Adipocyte (in vitro differentiated cells): ENCODE measurements at places on chromosomes 13 and 19.

DNA sequence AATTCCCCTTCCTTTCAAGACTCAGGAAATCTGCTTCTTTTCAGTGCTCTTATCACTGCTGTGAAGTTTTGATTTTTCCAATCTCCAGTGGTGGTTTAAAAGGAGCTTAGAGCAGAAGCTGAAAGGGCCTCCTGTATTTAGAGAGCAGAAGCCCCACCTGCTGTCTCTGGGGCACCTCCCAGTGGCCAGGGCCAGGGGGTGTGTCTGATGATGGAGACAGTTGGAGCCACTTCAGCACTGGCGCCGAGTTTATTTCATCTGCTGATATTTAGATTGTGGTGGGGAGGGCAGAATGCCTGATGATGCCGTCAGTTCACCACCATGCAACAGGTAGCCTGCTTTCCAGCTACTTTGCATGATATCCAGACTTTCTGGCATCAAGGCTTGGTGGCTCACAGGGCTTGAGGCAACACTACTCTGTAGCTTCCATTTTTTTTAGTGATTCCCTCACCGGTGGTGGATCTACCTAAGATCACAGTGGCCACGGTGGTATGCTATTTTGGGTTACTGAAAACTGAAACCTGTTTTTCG is 371.9 kb downstream of the KCNRG start:
- peak; percentile 36 for DNase-seq

GRCh38 chr13:56864451-56864850 is 276.3 kb upstream of the PRR20A start:
- no peak for DNase-seq

DNA sequence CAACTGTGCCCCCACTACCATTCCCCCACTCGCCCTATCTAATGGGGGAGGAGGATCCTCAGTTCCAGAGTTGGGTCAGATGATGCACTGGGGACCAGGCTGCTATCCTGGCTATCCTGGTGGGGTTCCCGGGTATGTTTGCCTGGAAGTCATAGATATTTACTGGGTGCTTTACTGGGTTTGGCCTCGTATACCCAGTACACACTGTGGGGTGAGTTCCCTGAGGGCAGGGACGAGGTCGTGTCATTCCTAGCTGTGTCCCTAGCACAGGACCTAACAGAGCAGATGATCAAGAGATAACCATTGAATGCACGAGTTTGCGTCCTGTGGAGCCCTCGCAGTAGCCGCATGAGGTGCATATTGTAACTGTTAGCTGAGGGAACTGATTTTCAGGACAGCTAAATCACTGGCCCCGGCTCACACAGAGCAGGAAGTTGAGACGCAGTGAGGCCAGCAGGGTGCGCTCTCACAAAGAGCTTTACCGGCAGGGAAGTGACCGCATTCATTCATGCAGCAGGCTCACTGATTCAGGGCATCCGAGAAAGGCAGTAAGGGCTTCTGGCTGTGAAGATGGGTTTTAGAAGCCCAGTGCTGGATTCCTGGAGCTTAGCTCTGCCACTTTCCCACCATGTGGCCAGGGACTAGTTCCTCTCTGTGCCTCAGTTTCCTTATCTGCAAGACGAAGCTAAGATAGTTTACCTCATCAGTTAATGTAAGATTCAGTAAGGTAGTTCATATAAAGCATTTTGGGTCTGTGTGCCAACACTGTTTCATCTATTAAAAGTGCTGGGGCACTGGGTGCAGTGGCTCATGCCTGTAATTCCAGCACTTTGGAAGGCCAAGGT is 6.0 kb downstream of the RUVBL2 start:
- peak; percentile 82 for DNase-seq

DNA sequence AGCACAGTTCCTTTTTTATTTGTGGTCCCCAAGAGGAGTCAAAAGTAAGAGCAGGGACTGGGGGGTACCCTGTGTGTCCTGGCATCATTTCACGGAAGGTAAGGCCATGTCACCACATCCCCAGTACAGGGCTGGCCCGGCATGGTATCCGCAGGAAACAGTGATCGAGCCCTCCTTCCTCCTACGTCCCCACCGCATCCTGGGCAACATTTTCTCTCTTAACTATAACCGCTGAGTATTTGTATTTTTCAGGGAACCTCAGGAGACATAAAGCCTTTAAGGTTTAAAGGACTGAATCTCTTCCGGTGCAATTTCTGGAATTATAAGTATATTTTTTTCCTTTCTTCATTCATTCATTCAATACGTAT is 13.6 kb upstream of the LATS2 start:
- no peak for DNase-seq

- peak; percentile 46 for DNase-seq
These were observed 116.1 kb downstream of the STARD13 start for GRCh38 chr13:33169273-33169980.

DNA sequence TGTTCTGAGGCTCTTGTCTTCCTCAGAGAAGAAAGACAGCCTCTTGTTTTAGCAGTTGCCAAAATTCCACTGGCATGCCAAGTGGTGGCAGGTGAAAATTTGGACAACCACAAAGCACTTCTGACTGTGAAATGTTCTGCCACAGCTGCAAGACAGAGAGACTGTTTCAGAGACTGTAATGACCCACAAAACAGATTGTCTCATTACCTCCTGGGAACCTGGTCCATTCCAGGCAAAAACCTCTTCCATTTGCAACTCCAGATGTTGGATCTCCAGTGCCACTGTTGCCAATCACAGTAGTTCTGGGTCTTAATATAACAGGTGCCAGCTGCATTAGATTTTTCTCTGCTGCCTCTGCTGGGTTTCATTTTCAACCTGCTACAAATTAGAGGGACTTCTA is 911.5 kb downstream of the UQCRFS1 start:
- no peak for DNase-seq

- no peak for DNase-seq
These were observed 4.4 kb upstream of the C19orf18 start for GRCh38 chr19:57978586-57979289.

- DNase-seq = no peak
These were observed 3.6 kb upstream of the ADAMTSL5 start for GRCh38 chr19:1516395-1516753.

DNA sequence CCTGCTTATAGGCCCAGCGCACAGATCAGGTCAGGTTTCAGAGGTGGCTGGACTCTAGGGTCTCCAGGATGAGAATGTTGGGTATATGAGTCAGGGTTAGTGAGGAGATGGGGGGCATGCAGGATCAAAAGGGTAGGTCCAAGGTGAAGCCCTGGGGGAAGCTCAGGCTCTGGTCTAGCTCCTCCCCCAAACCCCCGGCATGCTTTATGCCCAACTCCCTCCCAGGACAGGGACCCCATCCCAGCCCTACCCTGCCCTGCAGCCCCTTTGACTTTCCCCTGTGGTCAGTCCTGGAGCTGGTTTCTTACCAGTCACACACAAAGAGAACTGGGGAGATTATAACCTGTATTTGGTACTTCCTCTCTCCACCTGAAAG is 9.8 kb upstream of the CEACAM18 start:
- no peak for DNase-seq

DNA sequence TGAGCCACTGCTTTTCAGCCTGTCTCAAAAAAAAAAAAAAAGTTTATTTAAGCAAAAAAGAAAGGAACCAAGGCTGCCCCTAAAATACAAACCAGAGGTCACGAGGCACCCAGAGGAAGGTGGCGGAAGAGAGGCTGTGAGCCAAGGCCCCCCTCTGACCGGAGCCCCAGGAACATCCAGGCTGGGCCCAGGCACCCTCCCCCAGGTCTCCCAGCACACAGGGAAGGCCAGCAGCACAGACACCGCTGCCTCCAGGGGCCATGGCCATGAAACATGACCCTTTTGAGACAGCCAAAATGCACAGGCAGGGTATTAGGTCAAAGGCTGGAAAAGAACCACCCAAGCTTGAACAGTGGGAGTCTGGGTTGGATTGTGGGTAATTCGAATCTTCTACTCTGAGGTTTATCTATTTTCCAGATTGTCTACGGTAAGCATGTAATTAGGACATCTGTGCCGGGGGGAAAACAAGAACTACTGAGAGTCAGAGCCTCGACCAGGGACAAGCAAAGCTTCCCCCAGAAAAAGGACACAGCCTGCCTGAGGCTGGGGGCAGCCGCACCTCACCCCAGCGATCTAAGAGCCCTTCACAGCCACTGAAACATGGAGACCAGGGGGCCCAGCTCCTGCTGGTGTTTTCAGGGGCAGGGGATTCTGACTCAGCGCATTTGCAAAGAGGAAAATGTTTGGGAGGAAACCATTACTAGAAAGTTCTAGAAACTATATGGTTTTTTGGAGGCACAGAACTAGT is 8.4 kb downstream of the PEX11G start:
- no peak for DNase-seq

- no peak for DNase-seq
These were observed 1.5 kb downstream of the NEK5 start for GRCh38 chr13:52127378-52127777.

GRCh38 chr19:48630296-48631063 is 6.7 kb downstream of the DBP start:
- no peak for DNase-seq

DNA sequence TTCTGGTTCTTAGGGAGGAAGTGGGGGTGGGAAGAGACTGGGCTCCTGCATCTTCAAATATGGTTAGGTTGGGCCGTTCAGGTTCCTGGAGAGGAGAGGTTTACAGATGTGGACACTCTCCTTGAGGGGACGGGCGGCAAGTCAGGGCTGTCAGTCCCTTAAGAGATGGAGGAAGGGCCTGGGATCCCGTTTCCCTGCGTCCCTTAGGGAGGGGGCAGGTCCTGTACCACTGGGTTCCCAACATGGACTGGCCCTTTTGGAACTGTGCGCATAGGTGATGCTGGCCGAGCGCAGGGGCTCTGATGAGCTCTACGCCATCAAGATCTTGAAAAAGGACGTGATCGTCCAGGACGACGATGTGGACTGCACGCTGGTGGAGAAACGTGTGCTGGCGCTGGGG is 10.9 kb upstream of the CACNG7 start:
- no peak for DNase-seq

DNA sequence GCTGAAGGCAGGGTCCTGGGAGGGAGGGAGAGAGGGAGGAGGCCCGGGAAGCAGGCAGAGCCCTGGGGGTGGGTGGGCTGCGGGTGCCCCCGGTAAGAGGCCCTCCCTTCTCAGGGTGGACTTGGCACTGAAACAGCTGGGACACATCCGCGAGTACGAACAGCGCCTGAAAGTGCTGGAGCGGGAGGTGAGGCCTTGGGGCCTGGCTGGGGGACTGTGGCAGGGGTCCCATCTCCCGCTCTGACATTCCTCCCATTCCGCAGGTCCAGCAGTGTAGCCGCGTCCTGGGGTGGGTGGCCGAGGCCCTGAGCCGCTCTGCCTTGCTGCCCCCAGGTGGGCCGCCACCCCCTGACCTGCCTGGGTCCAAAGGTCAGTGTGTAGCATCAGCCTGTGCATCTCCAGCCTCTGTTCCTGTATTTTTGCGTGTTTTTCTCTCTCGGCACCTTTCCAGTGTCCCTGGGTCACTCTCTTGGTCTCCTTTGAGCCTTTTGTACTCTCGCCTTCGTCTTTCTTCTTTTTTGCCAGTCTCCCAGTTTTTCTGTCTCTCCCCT is 53.4 kb downstream of the TRPM4 start:
- no peak for DNase-seq

GRCh38 chr19:4042731-4043082 is 24.0 kb downstream of the ZBTB7A start:
- no peak for DNase-seq

GRCh38 chr13:48403151-48403631 is 9.7 kb downstream of the LPAR6 start:
- DNase-seq = peak; percentile 80

DNA sequence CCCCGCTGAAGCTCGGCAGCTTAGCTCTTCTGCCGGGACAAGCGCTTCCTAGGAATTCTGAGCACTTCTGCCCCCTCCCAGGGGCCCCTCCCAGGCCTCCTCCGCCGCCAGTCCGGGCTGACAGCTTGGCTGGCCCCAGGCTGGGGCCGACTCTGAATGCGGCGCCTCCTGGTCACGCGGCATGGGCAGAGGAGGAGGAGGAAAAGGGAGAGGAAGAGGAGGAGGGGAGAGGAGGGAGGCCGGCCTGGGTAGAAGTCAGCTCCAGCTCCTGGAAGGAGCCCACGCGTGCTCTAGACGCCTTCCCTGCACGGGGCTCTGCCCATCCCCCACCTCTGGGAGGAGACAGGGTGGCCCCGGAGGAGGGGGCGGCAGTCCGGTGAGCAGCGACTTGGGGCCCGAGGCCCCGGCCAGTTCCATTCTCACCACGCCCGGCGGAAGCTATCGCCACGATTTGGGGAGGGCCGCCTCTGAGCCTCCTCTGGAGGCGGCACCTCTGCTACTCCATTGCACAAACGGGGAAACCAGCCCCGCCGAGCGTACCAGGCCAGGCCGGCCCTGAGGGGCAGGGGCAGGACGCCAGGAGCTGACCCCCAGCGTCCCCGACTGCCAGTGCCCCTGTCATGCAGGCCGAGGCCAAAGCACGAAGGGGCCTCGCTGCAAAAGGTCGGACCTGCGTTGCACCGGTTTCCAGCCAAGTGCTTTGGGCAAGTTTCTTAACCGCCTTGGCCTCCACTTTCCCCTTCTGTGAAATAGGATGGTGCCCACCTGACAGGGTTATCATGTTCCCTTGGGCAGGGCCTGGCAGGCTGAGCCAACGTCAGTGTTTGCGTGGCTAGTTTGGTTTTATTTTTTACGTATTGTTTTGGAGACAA is 31.6 kb downstream of the CCNE1 start:
- peak; percentile 27 for DNase-seq

DNA sequence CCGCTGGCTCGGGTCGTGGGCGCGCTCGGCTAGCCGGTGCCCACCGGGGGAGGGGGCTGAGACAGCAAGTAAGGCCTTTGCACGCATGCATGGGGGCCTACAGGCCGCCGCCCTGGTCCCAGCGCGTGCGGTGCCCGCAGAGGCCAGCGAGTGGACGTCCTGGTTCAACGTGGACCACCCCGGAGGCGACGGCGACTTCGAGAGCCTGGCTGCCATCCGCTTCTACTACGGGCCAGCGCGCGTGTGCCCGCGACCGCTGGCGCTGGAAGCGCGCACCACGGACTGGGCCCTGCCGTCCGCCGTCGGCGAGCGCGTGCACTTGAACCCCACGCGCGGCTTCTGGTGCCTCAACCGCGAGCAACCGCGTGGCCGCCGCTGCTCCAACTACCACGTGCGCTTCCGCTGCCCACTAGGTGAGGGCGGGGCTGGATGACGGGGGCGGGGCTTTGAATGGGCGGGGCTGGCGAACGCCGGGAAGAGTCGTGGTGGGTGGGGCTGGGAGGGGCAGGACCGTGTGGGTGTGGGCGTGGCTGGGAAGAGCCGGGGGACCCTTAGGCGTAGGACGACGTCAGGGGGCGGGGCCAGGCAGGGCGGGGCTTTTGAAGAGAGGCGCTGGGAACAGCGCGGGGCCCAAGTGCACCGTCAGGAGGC is 2.1 kb downstream of the CILP2 start:
- DNase-seq = peak; percentile 56

DNA sequence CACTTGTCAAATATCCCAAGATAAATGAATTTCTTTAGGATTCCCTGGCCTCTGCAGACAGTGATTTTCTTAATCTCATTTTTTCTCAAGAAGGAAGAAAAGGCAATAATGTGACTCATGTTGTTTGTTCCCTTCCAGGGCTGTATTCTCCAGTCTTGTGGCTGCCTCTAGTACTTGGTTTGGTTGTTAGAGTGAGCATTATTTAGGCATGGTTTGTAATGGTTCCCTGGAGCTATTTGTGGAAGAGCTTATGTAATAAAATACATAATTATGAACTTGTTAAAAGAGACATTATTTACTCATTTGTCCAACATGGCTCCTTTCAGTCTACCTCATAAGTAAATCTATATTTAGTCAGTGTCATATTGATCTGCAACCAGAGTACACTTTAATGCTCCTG is 270.4 kb downstream of the DCT start:
- DNase-seq = peak; percentile 35

GRCh38 chr19:7268705-7269098 is 25.5 kb downstream of the INSR start:
- DNase-seq = no peak
